ENCODE measurements at places on chromosomes 7 and 10.

DNA sequence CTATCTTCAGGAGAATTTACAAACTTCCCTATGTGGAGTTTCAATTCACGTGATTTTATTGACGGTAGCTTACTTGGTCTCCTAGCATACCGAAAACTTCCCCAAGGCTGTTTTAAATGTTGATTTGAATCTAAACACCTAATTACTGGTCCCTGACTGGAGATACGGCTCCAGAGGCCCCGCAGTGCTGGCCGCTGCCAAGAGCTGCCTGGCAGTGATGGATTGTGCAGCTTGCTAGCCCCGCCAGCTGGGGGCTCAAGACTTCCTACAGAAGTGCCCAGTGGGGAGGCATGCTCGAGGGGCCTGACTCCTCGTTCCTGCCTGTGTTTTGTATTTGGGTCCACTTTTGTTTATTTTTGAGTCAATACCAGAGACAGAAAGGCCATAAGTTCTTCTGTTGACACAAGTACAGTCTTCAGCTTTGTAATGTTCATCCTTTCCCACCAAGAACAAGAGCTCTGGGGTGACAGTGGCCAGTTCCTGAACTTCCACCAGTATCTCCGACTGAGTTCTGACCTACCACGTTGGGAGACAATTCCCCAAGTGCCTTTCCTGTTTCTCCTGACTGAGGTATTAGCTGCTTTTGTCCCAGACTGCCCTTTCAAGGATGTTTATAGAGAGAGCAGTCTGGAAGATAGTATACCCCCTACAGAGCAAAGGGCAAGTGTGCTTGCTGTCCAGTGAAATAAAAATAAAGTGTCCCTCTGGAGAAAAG is 80.7 kb upstream of the CXCL12 start:
- DNase-seq, result peak; percentile 38

DNA sequence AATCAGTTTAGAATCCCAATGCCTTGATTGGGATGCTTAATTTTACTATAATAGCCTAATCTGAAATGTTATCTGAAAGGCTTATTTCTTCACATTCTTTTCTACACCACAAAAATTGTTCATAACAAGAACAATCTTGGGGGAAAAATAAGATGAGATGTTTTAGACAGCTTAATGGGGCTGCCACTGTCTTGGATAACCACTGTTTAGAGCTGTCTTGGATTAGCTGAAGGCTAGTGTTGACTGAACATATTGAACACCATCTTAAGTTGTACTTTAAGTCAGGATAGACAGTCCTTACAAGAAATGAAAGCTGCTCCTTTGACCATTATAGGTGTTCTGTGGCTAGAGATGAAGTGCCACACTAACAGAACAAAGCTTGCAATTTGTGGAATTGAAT is 501.3 kb downstream of the GFRA1 start:
- no peak for DNase-seq

DNA sequence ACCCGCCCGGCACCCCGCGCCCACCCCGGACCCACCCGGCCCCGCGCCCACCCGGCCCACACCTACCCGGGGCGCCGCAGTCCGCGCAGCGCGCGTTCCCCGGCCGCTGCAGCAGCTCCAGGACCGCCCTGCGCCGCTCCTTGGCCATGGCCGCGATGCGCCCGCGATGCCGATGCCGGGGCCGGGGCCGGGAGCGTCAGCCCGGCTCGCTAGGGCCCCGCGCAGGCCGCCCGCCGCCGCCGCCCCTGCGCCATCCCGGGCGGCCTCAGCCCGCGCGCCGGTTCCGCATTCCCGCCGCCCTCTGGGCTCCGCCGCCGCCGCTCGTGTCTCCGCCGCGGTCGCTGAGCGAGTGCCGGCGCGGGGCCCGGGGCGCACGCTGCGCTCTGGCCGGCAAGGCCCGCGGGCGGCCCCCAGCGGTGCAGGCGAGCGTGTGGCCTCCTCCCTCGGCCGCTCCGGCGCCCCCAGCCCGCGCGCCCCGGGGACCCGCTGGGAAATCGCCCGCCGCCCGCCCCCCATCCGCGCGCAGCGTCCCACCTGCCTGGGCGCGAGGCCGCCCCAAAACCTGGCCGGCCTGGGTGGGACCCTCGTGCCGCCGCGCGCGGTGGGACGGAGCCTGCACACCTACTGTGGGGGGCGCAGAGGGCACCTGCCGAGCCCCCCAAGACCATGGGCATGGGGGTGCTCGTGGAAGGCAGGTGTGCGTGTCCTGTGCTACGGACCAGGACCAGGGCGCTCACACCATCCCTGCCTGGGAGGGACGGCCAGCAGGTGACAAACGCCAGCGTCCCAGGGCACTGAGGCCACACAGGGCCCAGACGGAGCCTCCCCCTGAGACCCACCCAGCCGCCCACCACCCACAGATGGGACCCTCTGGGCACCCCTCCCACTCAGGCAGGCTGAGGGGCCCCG is at the start of gene ADAP1:
Gene ADAP1, minus strand, starts transcription at position 351 of the 909 bp plus-strand sequence. Its CDS starts 203 bp downstream, at position 148.
- no peak for DNase-seq

DNA sequence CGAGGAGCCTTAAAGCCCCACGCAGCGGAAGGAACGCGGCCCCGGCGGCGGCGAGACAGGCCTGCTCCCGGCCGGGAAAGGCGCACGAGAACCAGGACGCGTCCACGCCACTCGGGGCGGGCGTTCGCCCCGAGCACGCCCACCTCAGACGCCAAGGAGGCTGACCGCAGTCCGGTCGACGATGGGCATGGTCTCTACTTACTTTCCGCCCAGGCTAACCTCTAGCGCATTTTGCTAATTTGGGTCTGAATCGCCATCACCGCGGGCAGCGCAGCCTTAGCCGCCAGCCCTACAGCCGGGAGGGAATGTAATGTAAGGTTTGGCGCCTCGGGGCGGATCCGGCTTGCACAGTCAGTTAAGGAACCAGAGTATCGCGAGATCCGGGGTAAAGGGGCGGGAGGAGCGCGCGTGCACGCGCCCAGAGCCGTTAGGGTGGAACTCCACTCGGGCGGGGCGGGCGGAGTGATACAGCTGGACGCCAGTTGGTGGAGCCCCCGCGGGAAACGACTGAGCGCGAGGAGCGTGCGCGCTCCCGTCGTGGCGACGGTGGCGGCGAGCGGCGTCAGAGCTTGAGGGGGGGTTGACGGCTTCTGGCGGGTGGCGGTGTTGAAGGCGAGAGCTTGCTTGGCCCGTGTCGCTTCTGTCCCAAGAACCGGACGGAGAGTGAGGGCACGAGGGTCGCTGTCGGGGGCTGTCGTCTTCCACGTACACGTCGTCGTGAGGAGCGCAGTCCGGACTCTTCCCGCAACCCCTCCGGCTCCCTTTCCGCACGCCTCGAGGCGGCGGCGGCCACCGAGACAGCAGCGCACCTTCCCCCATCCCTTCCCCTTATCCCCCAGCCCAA is at the start of gene LUC7L2:
Gene LUC7L2, plus strand, starts transcription at position 529 of the 844 bp plus-strand sequence. CDS start 368 bp downstream, outside the sequence.
- DNase-seq, result peak; percentile 97

- no peak for DNase-seq
Measured at GRCh38 chr7:23467806-23468525, 2.3 kb downstream of the IGF2BP3 start.

DNA sequence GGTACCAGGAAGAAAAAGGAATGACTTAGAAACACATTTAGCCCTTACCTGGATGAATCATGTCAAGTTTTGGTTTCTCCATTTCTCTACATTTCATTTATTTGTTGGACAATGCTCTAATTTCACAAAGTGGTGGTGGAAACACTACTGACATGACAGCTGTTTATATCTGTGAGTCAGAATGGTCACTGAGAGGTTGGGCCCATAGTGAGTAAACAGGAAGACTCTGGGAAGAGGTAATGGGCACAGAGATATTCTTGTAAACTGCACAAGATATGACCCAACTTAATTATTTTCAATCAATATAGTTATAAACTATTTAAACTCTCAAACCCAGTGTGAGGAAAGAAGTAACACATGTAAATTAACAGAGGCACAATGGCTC is 176.3 kb upstream of the MEOX2 start:
- no peak for DNase-seq

GRCh38 chr7:64869912-64870562 is 33.0 kb upstream of the ZNF273 start:
- DNase-seq, result no peak

GRCh38 chr7:40299097-40299496 is 164.3 kb downstream of the SUGCT start:
- DNase-seq, result no peak

Measured in NCI-H446 treated with DMSO at 0.1 percent for 48 hours (cell line).